Sigmoid colon (tissue), 7 donors: ENCODE measurements at places on chromosomes 12 and 14. TPM values are rescaled to one million over a fixed set of nuclear protein-coding genes. Genes with fewer than 3 reads are reported as not detected.

The KRT75 gene
- total RNA-seq, result not detected

The MYF5 gene
- not detected for total RNA-seq

- no peak for DNase-seq
Observed at GRCh38 chr14:32846821-32847365, 91.8 kb upstream of the NPAS3 start.

DNA sequence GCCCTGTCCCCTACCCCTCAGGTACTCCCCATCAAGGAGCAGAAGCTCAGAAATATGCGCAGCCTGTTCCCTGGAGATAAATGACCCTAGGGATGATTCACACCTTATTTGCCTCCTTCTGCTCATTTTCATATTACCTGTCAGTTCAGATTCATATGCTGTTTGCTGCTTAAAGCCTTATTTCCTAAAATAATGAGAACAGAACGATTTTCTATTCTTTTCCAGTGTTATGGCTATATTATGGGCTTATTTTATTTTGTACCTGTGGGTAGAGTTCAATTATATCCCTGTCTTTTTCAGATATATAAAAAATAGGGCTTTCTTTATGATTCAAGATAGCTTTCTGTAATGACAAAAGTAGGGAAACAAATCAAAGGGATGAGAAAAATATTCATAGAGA, 224.8 kb downstream of the RPAP3 start:
- DNase-seq, result no peak

- no peak for DNase-seq
Observed at GRCh38 chr12:106321139-106321850, 18.8 kb downstream of the TCP11L2 start.
